ENCODE measurements at places on chromosomes 2 and 18. TPM values are rescaled to one million over a fixed set of nuclear protein-coding genes. Genes with fewer than 3 reads are reported as not detected.

DNA sequence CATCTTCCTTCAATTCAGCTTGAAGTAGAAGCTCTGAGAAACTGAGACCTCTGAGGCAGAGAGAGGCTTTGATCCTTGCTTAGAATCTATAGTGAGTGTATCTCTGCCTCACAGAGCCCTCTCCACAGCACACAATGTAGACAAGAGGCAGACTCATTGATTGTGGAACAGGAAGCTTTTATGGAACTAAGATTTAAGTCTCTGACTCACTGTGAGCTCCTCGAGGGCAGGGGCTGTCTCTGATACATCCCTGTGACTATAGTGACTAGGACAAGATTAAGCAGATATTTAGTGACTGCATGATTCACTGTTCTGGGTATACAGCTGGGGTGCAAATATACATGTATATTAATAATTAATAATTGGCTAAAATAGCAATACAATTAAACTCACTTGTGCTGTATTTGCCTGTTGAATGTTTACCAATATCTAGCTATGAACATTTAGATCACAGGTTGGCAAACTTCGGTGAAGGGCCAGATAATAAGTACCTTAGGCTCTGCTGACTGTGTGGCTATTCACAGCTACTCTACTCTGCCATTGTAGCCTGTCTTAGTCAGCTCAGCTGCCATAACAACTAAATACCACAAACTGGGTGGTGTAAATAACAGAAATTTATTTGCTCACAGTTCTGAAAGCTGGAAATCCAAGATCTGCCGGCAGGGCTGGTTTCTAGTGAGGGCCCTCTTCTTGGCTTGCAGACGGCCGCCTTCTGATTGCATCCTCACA is 54.4 kb downstream of the ARHGEF4 start:
- no peak for DNase-seq

DNA sequence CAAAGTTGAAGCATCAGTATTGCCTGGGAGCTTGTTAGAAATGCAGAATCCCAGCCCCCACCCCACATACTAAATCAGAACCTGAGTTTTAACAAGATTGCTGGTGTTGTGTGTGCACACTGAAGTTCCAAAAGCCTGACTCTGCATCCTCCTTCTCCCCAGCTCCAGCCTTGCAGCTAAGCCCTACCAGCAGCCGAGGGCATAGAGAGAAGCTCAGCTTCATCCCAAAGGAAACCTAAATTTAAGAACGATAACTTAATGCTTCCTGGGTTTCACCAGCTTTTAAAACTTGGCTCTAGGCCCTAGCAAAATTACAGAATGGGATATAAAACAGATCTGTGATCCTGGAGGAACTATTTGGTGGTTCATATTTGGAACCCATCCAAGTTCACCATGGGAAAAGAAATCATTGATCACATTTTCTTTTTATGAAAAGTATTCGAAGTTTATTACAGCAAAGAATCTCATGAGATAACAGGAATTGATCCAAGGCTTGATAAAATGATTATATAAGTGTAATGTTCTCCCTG is 11.1 kb downstream of the SMYD1 start:
- no peak for DNase-seq

The EVA1A gene
- 52.1 TPM for total RNA-seq

The PKDCC gene
- total RNA-seq, result 4.3 TPM

DNA sequence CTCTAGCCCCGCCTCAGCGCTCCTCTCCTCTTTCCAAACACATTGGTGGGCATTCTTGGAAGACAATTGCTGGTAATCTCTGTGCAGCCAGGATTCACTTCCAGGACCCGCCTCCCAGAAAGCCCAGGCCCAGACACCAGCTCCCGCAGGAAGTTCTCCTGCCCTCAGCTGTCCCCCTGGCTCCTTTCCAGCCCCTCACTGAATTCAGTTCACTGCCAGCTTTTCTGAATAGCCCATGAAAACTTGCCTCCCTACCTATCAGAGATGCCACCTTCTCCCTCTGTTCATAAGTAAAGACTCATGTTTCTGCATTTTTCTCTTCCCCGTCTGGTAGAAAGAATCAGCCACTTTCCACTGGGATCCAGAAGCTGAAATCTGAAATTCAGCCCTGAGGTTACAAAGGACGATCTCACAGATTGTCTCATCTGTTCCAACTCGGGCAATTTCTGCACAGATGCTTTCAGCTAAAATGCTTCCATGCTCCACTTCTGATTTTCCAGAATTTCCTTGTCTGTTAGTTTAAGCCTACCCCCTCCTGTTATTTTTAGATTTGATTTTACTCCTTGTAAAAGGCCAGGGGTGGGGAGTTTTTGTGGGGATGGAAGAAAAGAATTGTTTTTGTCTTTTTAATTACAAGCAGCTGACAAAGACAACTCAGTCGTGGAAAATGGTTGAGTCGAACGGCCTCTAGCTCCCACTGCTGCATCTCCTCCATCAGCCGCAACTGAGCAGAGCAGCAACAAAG is 98.1 kb downstream of the SP3 start:
- DNase-seq, result no peak

Data from dermis microvascular lymphatic vessel endothelial cell (primary cell).